Effector memory CD4-positive, alpha-beta T cell (primary cell): ENCODE measurements at places on chromosomes 12 and 14.

GRCh38 chr12:109293106-109293505 lies 16.0 kb downstream of the FOXN4 start:
- peaks cover 5% of the 10 kb centered on the region for H3K27me3 ChIP-seq
- H3K4me1 ChIP-seq, result no peaks in the 10 kb centered on the region
- H3K27ac ChIP-seq, result no peak overlapping the region
- DNase-seq, result no peak
- no peaks in the 10 kb centered on the region for H3K36me3 ChIP-seq

DNA sequence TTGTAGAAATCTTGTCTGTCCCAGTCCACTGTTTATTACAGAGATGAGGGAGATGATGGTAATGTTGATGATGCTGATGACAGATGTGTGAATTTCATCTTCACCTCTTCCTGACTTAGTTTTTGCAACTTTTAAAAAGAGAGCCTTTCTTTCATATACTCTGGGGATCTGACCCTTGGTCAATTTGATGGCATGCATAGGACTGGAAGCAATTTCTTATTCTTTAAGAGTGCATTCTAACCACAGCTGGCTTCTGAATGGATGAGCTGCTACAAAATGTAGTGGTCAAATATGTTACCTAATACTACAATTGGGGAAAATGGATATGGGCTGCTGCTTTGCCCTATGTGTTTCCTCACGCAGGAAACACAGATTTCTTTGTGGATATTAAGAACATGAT lies 80.8 kb downstream of the MYRFL start:
- H3K4me1 ChIP-seq, result no peaks in the 10 kb centered on the region
- H3K4me3 ChIP-seq, result no peak overlapping the region
- H3K36me3 ChIP-seq, result no peaks in the 10 kb centered on the region
- H3K27me3 ChIP-seq, result no peaks in the 10 kb centered on the region
- no peak for DNase-seq

DNA sequence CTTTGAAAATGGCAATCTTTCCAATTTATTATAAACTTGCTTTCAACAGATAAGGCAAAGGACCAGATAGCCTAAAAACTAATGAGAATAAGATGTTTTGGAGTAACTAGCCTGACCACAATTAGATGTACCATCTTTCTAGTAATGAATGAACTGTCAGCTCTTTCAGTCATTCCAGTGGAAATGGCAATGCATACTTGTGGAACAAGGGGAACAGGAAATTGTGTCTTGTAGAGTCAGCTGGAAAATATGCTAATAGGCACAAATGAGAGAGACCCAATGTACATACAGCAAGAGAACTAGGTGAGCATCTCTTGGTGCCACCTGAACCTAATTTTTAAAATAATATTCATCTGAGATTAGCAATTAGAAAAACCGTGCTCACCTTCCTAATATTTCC lies 76.1 kb upstream of the GPHB5 start:
- H3K4me1 ChIP-seq, result no peaks in the 10 kb centered on the region
- H3K27me3 ChIP-seq, result no peaks in the 10 kb centered on the region
- no peak overlapping the region for H3K4me3 ChIP-seq
- DNase-seq, result no peak
- H3K36me3 ChIP-seq, result peaks cover 32% of the 10 kb centered on the region

DNA sequence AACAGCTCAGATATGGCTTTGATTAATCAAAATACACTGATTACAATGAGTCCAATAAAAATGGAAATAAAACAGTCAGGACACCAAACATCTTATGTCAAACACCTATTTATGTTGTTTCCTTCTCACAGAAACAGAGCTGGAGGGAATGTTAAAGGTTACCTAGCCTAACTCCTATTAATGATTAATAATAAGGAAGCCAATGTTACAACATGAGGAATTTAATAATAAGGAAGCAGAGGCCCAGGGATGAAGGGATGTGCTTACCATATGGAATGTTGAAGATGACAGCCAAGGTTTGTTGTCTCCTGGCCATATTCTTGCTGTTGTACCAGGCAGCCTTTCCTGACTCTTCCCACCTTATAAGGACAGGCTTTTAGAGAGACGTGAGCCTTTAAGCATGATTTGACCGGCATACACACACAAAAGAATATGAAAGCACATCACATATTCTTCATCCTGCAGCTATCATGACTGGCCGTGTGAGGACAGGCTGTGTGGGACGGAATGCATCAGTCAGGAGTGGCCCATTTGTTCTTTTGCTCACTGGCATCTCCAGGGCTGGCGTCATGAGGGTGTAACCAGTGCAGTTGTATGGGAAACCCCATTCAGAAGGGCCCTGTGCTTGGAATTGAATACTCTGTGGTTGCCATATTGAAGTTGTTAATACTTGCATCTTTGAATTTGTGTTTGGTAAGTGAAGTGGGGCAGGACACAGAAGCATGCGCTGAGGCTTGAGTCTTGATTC lies 3.1 kb upstream of the GPRC5D start:
- no peak overlapping the region for H3K4me3 ChIP-seq
- no peak overlapping the region for H3K27ac ChIP-seq
- H3K36me3 ChIP-seq, result no peaks in the 10 kb centered on the region
- H3K27me3 ChIP-seq, result no peaks in the 10 kb centered on the region
- DNase-seq, result no peak

GRCh38 chr12:29226616-29227015 lies 77.5 kb downstream of the FAR2 start:
- H3K27me3 ChIP-seq, result no peaks in the 10 kb centered on the region
- H3K4me1 ChIP-seq, result no peaks in the 10 kb centered on the region
- no peak for DNase-seq
- no peaks in the 10 kb centered on the region for H3K36me3 ChIP-seq

DNA sequence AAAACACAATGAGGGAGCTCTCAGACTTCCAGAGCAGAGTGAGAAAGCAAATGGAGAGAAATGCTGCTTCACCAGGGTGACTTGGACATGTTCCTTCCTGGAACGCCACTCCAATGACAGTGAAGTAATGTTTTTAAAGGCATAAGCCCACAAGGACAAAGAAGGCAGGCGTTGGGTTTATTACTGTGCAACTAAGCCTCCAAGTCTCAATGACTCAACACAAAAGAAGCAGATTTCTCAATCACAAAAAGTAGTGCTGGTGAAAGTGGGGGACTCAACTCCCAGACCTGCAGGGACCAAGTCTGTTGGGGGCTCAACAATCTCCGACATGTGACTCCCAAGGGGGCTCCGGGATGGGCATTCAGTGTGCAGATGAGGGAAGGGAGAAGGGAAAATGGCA lies 505.2 kb downstream of the BCL11B start:
- DNase-seq, result no peak
- no peak overlapping the region for H3K4me3 ChIP-seq
- no peaks in the 10 kb centered on the region for H3K4me1 ChIP-seq
- H3K27me3 ChIP-seq, result no peaks in the 10 kb centered on the region
- H3K36me3 ChIP-seq, result no peaks in the 10 kb centered on the region
- no peak overlapping the region for H3K27ac ChIP-seq
